ENCODE measurements at places on chromosomes 2 and 18.

- DNase-seq: no peak
Observed at GRCh38 chr2:113692698-113693428, 63.6 kb downstream of the SLC35F5 start.

DNA sequence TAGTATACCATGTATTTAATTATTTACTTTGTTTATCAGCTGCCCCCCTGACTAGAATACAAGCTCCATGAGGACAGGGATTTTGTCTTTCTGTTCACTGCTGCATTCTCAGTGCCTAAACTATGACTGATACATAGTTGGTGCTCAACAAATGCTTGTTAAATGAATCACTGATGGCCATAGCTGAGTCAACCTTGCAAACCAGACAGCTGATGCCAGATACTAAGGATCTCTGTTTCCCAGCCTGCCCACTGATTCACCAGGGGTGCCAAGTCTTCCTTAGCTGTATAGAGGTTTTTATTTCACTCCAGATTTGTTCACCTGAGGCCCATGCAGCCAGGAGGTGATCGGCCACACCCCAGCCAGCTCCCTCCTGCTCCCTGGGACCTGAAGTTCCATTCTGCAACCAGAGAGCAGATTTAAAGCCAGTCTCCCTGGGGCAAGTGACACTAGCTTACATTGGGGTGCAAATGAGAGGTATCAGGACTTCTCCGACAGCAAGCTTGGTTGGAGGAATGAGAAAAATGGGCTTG lies 92.2 kb downstream of the C1QL2 start:
- DNase-seq: no peak

GRCh38 chr2:221514305-221515040 lies 57.6 kb downstream of the EPHA4 start:
- DNase-seq: no peak

GRCh38 chr2:128584296-128584890 lies 265.7 kb upstream of the HS6ST1 start:
- DNase-seq: no peak

DNA sequence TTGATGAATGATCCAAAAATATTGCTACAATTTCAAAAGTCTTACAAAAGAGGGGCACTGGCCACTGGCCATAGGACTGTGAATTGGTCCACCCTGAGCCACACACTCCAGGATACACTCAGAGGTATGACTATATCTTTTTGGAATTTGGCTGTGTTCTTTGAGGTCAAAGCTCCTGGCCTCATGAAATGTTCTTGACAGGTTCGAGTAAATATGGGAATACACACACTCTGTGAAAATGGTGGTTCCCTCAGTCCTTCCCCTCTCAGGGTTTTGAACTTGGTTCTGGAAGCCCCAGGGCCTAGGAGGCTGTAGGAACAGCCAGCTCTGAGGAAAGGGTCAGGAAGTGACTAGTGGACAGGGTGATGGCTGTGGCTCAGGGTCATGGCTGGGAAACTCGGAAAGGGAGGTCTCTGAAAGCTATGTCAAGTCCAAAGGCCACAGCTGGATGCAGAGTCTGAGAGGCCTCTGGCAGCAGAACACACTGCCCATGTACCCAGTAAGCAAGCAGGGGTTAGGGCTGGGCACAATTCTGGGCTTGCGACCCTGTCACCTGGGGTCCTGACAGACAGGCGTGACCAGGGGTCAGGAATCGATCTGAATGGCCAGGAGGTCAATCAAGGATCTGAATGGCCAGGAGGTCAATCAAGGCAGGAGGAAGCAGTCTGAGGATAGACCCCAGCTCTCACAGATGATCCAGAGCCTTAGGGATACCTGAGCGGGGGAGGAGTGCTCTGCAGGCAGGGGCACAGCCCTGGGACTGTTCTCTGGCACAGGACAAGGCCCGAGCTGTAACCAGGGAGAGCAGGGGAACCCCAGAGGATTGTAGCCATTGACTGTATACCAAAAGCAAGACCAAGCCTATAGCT lies 223.4 kb upstream of the SMAD2 start:
- DNase-seq: no peak

DNA sequence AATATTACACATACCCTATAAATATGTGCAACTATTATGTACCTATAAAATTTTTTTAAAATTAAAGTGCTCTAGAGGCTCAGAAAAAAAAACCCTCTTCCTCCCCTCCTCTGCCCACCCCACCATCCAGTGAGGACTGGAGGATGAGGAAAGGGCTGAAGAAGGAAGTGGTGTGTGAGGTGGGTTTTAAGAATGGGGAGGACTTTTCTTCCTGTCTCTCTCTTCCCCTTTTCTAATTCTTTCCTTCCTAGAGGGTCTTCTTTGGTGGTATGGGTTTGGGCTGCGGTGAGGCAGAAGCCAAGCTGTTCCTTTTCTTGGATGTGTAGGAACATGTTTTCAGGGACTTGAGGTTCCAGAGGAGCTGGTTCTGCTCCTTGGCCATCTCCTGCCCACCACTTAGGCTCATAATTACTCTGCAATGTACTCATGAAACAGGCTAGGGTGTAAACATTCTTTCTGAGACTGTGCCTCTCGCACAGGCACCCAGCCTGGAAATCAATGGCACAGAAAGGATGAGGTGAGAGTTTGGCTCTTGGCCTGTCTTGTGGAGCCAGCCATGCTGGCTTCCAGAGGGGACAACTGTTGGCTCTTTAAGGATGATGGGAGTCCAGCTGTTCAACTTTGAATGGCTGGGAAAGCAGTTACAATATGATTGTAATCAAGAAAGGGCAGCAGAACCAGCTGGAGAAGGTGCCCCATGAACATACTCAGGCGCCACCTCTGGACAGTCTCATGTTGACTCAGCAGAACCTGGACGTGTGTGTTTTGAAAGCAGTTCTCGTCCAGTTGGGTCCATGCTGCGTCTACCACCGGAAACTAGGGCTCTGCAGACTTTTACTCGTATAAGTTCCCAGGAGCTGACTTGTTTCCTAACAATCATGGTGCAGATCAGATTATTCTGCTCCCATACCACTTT lies 38.3 kb downstream of the IL1RL2 start:
- DNase-seq: no peak

DNA sequence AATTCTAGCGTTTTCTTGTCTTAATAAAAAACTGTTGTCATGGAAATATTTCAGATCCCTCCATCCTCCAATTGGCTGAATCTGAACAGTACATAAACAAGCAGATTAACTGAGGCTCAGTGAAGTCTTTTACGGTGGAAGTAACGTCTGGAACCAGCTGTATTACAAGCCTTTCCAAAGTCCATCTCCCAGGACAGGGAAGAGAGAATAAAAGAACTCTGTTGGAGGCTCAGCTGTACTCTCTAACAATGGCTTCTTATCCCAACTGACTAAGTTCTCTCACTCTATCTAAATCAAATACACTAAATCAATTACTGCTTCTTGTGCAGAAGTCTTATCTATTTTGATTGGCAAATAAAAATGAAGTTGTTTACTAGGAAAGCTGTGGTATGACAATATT lies 19.9 kb upstream of the NEDD4L start:
- DNase-seq: no peak

GRCh38 chr2:55296393-55296792 lies 27.4 kb upstream of the MTIF2 start:
- no peak for DNase-seq

GRCh38 chr18:40976050-40976449 lies 979.0 kb upstream of the PIK3C3 start:
- DNase-seq: no peak
